MG63 (cell line): ENCODE measurements at places on chromosomes 7 and 10. TPM values are rescaled to one million over a fixed set of nuclear protein-coding genes. Genes with fewer than 3 reads are reported as not detected.

CPA5 gene
- 0.13 TPM in 1 of 2 replicates, not detected in the other for total RNA-seq

FAM24B gene
- total RNA-seq: 0.72 TPM in 1 of 2 replicates, not detected in the other

SMKR1 gene
- 0.56 TPM in 1 of 2 replicates, not detected in the other for total RNA-seq

HDAC9 gene
- 0.03 TPM in 1 of 2 replicates, not detected in the other for total RNA-seq

IL6 gene
- total RNA-seq: 5.2 and 13.7 TPM in 2 replicates

PIP4K2A gene
- total RNA-seq: 17.4 and 17.8 TPM in 2 replicates

LRRD1 gene
- total RNA-seq: not detected in 2 replicates

NANOS1 gene
- total RNA-seq: 10.2 and 11.3 TPM in 2 replicates

PRKRIP1 gene
- 7.6 and 16.2 TPM in 2 replicates for total RNA-seq

DNA sequence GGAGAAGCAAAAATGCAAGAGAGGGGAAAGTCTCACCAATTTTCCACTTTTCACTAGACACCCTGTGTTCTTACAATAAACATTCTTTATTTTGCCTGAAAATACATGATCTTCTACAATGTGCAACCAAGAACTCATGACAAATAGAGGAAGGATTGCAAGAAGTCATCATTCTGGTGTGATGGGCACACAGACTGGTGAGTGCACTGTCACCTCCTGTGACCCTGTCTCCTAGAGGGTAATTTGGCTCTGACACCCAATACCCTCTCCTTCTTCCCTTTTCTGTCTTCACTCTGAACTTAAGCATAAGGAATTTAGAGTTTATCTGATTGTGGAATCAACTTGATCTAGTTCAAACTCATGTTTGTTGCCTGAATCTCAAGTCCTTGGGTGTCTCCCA lies 153.7 kb downstream of the SH2D4B start:
- DNase-seq: no peak

DNA sequence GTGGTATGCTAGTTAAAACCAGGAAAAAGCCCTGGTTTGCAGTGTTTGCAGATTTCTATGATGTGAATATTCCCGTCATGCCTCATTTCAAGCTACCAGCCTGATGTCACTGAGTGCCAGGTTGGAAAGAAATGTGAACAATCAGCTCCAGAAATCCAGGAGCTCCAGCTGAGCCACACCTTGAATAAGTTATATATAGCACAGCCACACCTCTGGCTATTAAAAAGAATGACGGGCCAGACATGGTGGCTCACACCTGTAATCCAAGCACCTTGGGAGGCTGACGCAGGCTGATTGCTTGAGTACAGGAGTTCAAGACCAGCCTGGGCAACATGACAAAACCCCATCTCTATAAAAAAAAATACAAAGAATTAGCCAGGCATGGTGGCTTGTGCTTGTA lies 18.7 kb upstream of the SLF2 start:
- DNase-seq: no peak

DNA sequence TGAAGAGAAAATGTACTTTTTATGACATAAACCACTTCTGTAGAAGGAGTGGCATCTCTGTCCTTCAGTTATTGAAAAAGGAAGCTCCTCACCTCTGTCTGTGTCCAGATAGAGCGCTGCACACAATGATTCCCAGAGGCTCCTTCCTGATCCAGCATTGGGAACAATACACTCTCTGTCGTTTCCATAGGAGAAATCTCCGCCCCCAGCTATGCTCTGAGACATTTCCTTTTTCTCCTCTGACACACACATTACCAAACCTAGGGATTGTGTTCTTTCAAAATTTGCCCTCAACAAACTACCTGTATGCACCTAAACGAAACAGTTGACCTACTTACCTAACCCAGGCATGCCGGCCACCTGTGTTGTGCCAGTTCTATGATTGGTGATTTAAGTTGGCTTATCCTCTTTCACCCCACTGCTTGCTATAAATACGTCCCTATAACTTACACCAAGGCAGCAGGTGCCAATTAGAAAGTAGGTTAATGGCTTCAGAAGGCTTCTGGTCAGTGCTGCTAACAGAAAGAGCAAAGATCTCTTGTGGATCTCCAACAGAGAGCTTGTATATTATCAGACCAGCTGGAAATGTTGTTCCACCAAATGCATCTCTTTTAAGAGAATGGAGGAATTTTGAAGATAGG lies 140.1 kb upstream of the JCAD start:
- no peak for DNase-seq

- DNase-seq: no peak
Measured at GRCh38 chr10:25639646-25640045, 294.4 kb upstream of the MYO3A start.

DNA sequence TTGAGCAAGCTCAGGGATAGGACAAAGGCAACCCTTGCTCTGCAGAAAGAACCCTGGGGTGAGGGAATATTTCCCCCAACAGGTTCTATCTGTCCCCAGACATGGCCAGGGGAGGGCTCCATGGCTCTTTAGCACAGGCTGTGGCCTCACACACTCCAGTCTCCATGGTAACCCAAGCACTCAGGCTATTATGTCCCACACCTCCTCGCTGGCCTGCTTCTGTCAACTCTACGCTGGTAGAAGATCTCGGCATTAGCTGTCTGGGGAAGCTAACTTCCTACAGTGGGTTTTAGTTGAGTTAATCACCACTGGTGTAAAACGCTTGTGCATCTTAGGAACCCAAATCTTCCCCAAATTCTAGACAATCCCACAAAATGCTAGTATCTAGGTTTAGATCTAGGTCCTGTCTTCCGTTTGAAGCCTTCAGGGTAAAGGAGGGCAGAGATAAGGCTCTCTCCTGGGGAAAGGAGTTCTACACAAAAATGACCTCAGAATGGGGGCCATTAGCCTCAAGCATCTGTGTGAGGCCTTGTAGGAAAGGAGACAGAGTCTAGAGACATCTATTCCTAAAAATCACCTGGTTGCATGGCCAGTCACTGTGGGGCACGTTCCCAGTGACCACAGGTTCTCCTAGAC lies 36.7 kb upstream of the SLIT1 start:
- no peak for DNase-seq

GRCh38 chr10:22315455-22316285 lies 518 bp upstream of the COMMD3 start:
- no peak for DNase-seq

GRCh38 chr7:128115821-128116723 lies 84.8 kb upstream of the LRRC4 start:
- DNase-seq: no peak

DNA sequence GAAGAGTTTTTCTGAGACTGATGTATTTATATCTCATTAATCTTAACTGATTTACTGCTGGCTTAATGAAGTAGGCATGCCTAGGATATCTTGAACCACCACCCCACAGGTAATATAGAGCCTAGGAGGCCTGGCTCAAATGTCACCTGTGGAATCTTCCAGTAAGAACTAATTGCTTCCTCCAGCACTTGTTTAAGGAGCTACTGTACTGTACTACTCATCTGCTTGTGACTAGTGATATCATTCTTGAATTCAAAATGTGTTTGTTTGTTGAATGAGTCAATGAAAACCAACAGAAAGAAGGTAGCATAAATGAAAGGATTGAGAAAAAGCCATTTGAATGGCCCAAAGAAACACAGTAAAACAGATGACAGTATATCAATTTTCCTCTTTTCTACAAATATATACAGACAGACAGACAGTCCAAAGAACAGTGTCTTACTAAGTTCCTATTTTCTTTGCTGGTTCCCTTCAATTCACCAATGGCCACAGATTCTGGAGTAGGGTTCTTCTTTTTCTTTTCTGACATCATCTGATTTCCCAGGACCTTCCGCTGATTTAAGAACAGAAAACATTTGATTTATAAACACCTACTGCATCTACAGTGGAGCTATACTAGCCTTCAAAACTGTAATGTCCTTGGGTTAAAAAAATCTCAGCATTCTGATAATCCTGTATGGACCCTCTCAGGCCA lies 43.7 kb upstream of the SLIT1 start:
- DNase-seq: no peak

DNA sequence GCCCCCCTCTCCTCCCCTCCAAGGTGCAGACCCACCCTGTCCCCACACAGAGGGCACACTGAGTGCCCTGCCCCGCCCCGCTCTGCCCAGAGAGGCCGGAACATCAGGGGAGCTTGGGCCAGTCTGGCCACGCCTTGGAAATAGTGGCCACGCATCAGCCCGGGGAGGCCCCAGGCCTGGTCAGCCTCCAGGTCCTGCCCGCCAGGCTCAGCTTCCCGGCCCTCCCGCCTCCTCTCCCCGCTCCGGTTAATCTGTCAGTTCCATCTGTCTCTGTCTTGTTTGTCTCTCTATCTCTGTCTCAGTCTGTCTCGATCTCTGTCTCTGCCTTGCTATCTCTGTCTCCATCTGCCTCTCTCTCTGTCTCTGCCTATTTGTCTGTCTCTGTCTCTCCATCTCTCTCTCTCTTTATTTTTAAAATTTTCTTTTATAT lies 28.9 kb upstream of the TNRC18 start:
- no peak for DNase-seq

DNA sequence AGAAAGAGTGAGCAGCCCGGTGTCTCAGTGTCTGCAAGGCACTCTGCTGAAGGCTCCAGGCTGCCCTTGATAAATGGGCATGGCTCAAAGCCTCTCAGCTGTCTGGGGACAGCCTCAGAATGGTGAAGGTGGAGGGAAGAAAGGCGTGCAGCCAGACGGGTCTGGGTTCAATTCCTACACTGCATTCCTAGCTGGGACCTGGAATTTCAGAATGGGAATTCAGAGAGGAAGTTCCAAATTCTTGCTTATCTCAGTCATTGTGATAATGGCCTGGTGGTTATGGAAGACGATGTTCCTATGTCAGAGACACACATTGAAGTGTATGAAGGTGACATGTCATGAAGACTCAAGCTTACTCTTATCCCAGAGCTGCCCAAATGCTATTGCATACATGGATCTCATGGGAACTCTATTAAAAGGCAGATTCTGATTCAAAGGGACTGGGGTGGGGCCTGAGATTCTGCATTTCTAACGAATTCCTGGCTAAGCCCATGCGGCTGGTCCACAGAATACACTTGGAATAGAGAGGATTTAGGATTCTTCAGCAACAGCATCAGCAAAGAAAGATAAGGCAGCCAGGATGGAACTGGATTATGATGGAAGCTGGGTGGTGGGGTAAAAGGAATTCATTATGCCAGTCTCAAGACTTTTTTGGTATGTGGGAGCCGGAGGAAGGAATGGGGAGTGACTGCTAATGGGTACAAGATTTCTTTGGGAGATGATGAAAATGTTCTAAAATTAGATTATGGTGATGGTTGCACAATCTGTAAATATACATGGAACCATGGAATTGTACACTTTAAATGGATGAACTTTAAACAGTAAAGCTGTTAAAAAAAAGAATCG lies 82.6 kb upstream of the ZMIZ1 start:
- no peak for DNase-seq

GRCh38 chr10:132671228-132672154 lies 114.5 kb downstream of the NKX6-2 start:
- no peak for DNase-seq

DNA sequence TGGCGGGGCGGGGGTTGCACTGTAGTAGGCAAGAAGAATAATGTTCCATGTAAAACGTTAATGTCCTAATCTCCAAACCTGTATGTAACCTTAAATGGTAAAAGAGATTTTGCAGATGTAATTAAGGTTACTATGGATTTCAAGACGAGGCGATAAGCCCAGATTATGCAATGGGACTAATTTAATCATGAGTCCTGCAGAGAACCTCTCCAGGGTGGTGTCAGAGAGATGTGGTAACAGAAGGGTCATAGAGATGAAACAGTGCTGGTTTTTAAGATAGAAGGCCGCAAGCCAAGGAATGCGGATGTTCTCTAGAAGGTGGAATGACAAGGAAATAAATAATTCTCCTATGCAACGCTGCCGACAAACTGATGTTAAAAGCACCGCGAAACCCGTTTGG lies 57.1 kb downstream of the UBE3C start:
- DNase-seq: no peak
